ENCODE measurements at places on chromosomes 7 and 10. TPM values are rescaled to one million over a fixed set of nuclear protein-coding genes. Genes with fewer than 3 reads are reported as not detected.

TFEC gene
- 1.6 TPM for total RNA-seq

CXCL12 gene
- total RNA-seq: 144 TPM

DEPP1 gene
- 33.0 TPM for total RNA-seq

GRCh38 chr10:89001729-89002072 lies 11.1 kb downstream of the FAS start:
- DNase-seq: no peak

DNA sequence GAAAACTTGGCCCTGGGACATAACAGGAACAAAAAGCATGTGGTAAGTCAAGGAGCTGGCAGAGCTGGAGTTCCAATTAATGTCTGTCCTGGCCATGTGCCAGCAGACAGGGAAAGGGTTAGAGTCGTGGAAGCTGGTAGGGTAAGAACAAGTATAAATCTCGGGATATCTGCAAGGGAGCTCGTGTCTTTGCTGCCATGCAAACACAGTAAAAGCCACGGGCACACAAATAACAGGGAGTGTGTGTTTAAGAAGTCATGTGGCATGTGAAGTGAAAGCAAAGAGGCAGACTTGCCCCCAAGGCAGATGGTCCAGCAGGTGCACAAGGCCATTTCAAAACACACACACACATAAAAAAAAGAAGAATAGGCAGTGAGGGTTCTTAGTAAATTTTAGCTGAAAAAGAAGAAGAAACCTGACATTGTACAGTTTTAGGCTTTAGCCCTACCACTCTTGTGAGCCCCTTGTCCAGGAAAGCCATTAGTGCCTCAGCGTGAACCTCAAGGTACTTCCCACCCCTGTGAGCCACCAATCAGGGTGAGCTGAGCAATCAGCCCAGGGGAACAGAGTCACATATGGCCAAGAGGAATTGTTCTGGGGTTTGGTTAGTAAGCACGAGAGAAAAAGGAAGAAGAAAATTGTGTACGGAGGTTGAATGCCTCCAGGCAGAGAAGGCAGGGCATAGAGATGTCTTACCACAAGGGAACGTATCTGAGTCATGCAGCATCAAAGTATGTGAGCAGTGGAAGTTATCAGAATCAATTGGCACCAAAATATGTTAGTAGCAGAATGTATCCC lies 32.8 kb upstream of the ARHGAP12 start:
- no peak for DNase-seq

TMEM270 gene
- total RNA-seq: not detected

DNA sequence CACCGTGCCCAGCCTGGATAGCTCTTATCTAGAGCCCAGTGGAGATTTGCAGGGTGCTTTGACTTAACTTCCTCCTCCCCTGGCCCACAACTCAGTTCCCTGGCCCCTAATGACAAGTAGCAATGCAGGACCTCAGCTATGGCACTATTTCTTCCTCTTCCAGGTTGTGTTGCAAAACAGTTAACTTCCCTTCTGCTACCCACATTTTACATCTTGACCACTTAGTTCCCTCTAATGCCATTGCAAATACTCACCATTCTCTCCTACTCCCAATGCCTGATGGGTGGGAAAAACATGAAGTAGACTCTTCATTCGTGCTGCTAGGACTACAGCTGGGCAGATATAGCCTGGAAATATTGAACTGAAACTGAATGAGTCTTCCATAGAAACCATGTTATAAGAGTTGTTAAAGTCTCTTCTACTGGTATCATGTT lies 39.1 kb upstream of the FGL2 start:
- DNase-seq: peak; percentile 72

PTPN20 gene
- total RNA-seq: 14.3 TPM

GRCh38 chr7:27339478-27339877 lies 96.9 kb downstream of the EVX1 start:
- no peak for DNase-seq

DNA sequence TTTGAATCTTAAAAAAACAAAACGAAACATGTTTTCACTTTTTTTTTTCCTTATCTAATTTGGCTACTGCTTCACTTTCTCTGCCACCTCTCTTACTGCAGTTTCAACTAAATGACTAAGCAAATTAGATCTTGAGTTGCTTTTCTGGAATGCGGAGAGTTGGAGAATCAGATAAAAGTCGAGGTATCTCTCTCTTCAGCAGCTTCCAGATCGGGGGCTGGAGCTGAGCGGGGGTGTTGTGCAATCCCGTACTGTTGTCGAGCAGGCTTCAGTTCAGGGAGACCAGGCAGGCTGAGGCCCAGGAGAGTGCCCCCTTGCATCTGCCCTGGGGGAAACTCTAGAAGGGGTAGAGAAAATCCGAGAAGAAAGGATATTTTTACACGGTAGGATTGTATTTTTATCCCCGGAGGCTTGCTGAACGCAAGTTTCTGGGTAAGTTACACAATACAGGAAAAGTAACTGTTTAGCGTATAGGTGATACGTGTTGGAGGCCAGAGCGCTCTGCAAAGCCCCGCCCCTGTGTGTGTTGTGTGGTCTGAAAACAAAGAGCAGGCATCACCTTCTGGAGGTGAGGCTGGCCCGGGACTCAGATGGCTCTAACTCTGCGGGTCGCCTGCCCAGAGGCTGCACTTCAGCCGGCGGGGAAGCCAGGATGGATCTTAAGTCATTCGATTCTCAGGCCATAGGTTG lies 116.6 kb downstream of the KLF6 start:
- DNase-seq: peak; percentile 79

DNA sequence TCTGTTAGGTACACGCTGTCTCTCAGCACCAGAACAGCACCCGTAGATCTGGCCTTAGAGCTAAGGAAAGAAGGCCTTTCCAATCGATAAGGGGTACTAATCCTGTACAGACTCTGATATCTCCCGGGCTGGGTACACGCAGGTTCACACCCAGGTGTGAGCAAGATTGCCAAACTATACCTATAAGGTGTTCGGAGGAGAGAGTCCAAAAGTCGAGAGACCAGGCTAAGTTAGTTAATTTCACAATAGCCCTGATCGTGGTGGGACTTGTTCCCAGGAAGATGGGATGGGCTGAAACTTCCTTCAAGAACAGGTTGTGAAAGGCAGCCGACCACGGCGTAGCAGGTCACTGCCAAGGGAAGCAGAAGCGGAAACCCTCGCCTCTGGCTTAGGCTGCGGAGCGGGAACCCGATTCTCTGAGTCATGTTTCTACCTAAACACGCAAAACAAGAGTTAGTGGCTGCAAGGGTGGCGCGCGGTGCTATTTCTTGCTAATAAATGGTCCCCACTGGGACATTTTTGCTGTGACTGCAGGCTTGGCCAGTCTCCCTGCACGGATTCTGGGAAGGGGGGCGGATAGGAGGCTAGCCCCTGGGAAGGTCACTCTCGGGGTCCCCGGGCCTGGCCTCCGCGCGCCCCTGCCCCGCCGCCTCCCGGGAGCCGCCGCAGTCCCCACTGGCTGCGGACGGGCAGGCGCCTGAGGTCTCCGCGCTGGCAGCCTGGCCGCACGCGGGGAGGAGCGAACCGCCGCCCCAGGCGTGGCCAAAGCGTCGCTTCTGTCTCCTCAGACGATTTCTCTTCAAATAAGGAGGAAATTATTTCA lies 75.4 kb upstream of the PDSS1 start:
- DNase-seq: peak; percentile 88

DNA sequence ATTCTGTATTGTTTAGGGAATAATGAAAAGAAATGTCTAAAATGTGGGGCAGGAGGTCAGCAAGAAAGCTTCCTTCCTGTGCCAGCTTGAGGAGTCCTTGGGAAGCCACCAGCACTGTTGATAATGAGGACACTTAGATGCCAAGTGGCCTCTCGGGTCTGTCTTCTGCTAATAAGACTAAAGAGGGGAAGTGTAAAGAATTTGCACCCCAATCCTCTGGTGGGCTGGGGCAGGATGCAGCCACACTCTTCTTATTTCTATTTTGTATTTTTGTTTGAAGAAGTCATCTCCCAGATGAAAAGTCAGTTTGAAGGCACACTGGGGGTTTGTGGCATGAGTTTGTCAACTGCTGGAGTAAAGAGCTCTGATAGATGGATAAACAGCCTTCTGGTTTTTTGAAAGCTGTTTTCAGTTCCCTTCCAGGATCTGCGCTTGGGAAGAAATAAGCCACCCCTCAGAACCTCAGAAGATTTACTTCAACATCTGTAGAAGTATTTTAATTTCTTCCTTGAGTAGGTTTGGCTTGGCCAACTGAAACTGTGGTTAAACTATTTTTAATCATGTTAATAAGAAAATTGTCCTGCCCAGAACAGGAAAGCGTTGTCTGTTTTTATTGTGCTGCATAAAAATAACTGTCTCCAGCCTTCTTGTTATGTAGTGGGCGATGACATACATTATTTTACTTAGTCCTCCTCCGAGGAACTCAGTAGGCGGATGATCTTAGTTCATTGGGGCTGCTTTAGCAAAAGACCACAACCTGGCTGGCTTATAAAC lies 128.8 kb upstream of the GPR26 start:
- no peak for DNase-seq

- DNase-seq: peak; percentile 68
These were observed 290.1 kb downstream of the TCERG1L start for GRCh38 chr10:131021246-131021895.

GRCh38 chr7:47281161-47281560 lies 300.8 kb downstream of the TNS3 start:
- no peak for DNase-seq

DNA sequence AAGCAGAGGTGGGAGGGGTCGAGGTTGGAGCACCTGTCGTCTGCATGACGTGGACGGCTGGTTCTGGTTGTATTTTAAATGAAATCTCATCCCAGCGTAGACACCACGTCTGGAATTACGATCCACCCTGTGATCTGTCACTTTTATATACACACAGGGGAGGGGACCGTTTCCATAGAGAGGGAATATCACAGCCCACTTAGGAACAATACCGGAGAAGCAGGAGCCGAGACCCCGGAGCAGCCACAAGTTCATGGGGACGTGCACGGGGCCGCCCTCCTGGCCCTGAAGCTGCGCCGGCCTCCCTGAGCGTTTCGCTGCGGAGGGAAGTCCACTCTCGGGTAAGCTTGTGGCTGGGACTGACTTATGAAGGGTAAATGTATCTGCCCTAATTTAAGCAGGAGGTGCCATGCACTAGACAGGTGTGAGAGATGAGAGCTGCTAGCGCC lies at the start of gene UCN3:
TSS of gene UCN3 (plus strand) at position 77 of the 449 bp plus-strand sequence. CDS start 8,755 bp downstream, outside the sequence.
- DNase-seq: no peak

DNA sequence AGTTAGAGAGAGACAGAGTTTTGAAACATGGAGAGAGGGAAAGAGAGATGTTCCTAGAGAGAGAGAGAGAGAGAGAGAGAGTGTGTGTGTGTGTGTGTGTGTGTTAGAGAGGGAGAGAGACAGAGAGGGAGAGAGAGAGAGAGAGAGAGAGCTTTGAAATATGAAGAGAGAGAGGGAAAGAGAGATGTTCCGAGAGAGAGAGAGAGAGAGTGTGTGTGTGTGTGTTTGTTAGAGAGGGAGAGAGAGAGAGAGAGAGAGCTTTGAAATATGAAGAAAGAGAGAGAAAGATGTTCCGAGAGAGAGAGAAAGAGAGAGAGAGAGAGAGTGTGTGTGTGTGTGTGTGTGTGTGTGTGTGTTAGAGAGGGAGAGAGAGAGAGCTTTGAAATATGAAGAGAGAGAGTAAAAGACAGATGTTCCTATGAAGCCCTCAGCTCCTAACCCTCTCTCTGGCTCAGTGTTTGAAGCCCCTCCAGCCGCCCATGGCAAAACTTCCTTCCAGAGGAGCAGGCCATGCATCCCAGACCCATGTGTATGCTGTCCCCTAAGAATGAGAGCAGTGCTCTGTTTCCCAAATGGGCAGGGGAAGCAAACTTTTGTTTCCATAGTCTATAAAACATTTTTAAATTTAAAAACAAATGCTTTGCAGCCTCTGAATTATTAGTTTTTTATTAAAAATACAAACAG lies 130.9 kb downstream of the KCNMA1 start:
- DNase-seq: no peak

- no peak for DNase-seq
These were observed 218.3 kb downstream of the DOCK4 start for GRCh38 chr7:111987886-111988285.

- no peak for DNase-seq
These were observed 330.3 kb downstream of the AUTS2 start for GRCh38 chr7:69928621-69929020.

EVX1 gene
- not detected for total RNA-seq

DNA sequence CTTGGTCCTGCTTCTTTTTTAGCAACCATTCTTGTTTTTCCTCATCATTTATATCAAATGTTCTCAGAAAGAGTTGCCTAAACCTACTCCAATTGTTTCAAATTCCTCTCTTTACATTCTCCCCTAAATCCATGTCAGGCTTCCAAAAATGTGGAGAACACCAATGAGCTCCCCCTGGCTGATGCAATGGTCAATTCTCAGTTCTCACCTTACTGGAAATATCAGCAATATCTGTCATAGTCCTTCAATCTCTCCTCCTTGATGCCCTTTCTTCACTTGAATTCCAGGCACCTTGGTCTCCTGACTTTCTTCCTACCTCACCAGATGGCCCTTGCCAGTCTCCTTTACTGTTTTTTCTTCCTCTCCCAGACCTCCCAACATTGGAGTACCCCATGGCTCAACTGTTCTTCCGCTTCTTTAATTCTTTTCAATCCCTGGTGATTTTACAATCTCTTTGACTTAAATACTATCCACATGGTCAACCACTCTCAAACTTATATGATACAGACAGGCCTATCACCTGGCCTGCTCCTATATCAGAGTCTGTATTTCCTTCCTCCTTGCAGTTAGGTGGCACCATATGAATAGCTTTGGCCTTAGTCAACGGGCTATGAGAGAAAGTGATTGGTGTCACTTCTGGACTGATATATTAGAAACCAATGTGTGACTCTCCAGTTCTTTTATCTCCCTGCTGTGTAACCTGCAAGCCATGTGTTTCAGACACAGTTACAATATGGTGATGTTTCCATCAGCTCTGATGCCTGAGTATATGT lies 47.4 kb upstream of the CAV2 start:
- DNase-seq: no peak

GRCh38 chr10:35294506-35294905 lies 41.8 kb upstream of the CCNY start:
- no peak for DNase-seq

Measured in Right ventricle myocardium inferior (tissue), 1 donor.